Femur (tissue), 1 donor: ENCODE measurements at places on chromosomes 7 and 10.

DNA sequence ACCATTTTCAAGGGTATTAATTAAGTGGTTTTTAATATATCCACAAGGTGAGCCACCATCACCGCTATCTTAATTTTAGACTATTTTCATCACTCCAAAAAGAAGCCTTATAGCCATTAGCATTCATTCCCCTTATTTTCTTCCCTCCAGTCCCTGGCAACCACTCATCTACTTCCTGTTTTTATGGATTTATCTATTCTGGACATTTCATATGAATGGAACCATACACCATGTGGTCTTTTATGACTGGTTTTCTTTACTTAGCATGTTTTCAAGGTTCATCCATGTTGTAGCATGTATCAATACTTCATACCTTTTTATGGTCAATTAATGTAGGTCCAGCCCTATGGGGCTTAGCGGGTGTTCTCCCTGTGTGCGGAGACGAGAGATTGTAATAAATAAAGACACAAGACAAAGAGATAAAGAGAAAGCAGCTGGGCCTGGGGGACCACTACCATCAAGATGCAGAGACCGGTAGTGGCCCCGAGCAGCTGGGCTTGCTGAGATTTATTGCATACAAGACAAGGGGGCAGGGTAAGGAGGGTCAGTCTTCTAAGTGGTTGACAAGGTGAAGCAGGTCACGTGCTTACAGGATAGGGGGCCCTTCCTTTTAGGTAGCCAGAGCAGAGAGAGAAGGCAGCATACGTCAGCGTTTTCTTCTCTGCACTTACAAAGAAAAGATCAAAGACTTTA lies 14.6 kb downstream of the WBP1L start:
- DNase-seq, result no peak

GRCh38 chr7:103857435-103857834 lies 132.0 kb downstream of the RELN start:
- no peak for DNase-seq

- no peak for DNase-seq
Measured at GRCh38 chr10:7797582-7797981, 9.6 kb downstream of the ATP5F1C start.

GRCh38 chr7:75789361-75789924 lies 17.4 kb upstream of the CCL26 start:
- peak; percentile 35 for DNase-seq

DNA sequence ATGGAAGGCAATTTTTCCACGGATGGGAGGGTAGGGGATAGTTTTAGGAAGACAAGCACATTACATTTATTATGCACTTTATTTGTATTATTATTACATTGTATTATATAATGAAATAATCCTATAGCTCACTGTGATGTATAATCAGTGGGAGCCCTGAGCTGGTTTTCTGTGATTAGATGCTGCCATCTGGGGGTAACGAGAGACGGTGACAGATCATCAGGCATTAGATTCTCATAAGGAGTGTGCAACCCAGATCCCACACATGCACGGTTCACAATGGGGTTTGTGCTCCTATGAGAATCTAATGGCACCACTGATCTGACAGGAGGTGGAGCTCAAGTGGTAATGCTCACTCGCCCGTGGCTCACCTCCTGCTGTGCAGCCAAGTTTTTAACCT lies 103.9 kb upstream of the STK17A start:
- no peak for DNase-seq

GRCh38 chr10:110311357-110311949 lies 6.7 kb upstream of the SMNDC1 start:
- DNase-seq, result peak; percentile 43

- no peak for DNase-seq
Measured at GRCh38 chr7:114930107-114930661, 8.3 kb downstream of the MDFIC start.

DNA sequence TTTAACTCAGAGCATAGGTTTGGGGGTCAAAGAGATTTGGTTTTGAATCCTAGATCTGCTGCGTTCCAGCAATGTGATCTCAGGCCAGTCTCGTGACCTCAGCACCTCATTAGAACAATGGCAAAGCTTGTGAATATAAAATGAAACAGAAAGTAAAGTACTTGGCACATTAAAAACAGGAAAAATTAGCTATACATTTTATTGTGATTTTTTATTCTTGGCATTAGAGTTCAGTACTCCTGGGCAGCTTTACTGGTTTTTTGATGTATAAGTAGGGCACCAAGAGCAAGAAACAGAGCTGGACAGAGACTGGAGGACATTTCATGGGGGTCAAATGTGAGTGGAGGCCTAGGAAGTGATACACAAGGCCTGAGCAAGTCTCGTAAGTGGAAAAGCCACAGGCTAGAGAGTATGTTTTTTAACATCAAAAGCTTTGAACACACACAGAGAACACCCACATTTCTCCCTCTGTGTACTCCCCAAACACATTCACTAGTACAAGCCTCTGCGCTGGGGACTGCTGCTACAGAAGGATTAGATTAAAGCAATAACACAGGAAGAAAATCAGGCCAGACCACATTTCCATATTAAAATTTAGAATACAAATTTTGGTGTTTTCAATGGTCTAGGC lies 157.2 kb upstream of the SLC25A13 start:
- no peak for DNase-seq

GRCh38 chr10:61486738-61487396 lies 33.7 kb upstream of the TMEM26 start:
- no peak for DNase-seq

DNA sequence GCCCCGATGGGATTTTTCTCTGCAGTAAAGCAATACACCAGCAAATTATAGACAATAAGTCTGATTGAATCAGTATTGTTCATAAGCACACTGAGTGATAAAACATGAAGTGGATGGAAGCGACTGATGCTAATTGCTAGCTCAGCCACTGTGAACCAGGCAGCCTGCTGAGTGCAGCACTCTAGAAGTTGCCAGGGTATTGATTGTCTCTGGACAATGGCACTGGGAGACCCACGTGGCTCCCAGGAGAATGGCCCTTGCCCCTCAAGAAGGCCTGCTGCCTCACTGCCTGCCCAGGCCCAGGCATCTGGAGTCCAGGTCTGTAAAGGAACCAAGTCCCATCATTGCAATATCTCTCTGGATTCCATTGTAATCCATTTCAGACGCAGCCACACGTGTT lies 80.4 kb upstream of the TCERG1L start:
- no peak for DNase-seq

DNA sequence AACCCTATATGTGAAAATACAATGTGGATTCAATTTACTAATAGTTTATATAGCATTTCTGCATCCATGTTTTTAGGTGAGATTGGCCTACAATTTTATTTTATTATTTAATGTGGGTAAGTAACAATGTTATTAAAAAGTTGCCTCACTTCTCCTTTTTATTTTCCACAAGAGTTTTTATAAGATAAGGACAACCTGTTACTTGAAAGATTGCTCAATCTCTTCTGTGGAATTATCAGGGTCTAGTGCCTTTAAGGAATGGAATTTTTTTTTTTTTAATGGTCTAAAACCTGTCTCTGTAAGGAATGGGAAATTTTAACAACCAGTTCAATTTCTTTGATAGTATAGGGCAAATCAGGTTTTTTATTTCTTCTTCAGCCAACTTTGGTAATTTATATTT lies 53.9 kb upstream of the RAB18 start:
- DNase-seq, result no peak

DNA sequence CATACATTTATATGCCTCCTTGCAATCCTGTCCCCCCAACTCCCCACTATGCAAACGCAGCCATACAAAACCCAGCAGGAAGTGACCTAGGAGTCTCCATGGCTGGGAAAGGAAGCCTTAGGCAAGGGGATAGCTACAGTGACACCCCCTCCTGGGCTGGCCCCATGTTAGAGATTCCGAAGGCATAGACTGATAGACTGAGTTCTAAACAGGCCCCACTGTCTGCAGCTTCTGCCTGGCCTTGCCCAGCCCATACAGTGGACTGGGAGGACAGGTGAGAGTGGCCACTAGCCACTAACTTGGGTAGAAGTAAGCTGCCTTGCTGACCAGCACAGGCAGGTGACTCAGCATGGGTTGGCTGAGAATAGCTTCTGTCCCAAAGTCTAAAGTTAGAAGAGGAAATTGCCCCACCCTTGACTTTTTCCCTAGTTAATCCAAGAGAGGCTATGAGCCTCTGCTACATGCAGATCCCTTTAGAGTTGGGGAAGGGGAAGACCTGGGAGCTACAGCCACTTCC lies 106.3 kb downstream of the C10orf105 start:
- no peak for DNase-seq

DNA sequence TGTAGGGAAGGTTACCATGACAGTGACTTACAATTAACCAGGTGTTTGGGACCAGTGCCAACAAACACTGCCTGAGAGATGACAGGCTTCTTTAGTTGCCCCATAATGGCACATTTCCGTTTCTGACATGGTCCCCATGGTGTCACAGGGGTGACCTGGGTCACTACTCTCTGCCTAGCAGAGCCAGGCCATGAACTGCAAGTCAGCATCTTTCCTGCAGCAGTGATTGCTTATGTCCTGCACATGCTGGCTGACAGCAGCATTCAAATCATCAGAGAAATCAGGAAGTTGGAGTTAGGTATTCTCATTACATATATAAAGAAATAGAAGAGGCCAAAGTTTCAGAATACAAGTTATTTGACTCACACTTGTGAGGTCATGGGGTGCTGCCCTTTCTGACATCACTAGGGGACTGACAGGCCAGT lies 47.1 kb upstream of the ZNRF2 start:
- no peak for DNase-seq

DNA sequence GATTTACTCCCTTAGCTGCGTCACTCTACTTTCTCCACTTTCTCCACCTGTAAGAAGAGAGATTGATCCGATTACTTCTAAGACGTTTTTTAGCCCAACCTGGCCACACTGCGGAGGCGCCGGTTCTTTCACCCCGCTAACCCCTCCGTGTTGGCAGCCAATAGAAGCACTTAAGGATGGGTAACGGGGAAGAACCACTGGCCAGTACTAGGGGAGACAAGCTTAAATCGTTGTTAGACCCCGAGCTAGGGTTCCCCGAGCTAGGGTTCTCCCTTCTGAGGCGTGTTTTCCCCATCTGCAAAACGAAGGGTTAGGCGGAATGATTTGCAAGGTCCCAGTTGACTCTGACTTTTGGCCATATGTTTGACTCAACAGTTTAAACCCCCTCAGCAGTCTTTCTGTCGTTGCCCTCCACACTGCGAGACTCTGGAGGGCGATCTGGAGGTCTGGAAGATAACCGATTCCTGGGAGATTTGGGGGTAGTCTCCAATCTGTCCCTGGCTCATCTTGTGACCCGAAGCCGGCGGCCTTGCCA lies 644 bp downstream of the UMAD1 start:
- no peak for DNase-seq

- DNase-seq, result peak; percentile 52
Measured at GRCh38 chr10:99551158-99551557, 18.4 kb downstream of the NKX2-3 start.
